ENCODE measurements at places on chromosomes 3 and 15.

- DNase-seq, result no peak
Observed at GRCh38 chr3:127444761-127445160, 145.8 kb downstream of the TPRA1 start.

DNA sequence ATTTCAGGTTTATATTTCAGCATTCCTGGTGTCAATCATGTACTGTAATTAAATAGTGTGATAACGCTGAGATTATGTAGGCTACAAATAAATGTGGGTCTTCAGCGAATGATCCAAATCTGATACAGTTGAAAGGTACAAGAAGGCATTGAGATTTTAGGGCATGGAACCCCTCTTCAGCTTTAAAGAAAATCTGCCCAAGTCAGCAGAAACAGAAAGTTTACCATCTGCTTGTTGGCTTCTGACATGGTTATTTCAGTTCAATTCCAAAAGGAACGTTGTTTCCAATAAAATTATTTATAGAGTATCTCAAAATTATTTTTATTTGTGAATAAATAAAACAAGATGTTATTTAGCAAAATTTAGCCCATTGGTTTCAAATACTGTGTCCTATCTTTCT lies 400.2 kb upstream of the RORA start:
- no peak for DNase-seq

DNA sequence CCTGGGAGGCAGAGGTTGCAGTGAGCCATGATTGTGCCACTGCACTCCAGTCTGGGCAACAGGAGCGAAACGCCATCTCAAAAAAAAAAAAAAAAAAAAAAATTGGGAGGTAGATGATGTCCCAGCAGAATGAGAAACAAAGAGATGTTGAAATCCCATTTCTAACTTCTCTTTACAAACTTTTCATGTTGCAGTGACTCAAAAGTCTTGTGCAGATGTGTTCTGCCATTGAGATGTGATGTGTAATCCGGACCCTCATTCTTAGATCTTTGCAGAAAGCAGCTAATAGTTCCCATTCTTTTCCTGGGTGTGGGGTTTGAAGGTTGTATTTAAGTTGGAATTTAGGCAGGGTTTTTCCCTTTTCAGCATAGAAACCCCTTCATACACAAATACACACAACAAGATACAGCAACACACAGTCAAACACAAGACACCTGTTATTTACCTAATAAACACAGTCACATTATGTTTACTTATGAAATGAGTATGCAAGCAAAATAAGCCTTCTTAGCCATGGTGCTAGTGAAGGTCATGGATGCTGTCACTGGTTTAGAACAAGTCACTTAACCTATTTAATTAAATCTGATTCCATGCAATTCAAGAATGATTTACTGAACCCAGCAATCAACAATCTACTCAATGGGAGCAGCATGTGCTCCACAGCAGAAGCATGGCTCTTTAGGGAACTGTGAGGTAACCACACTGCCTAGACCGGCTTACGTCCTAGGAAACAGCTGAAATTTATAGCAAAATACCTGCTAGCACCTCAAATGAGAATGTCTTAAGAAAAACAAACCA lies 14.9 kb downstream of the SIAH2 start:
- DNase-seq, result no peak

DNA sequence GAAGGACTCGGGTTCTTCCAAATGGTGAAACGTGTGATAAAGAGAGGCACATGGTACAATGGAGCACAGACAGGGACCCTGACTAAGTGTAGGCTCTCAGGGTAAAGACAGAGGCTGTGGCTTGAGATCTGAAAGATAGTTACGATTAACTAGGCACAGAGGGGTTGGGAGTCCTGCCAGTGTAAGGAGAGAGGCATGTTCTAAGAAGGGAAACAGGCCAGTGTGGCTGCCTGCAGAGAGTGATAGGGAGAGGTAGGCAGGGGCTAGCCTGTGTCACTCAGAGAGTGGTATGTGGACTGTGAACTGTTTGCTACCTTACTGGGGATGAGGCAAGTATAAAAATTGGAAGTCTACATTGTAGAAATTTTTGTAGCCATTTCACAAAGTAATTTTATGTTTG lies 109.5 kb downstream of the PEX5L start:
- DNase-seq, result no peak

- DNase-seq, result peak; percentile 22
Observed at GRCh38 chr3:51311055-51311454, 74.0 kb upstream of the MANF start.

DNA sequence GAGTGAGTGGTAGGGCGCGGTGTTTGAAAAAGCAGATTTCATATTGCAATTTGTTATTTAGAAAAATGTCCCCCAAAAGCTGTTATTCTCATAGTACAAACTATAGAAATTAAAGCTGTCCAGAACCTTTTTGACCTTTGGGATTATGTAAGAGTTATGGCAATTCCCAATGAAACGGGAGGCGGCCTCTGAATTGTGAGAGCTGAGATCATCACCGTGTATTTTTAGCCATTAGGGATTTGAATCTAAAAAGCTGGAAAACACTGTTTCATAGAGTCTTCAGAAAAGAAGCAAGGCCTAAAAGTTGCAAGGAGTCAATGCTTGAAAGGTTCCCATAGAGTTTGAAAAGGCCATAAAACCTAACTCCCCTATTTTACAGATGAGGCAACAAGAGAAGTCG lies 38.6 kb upstream of the SLC25A26 start:
- DNase-seq, result no peak
